ENCODE measurements at places on chromosomes 6 and 20.

GRCh38 chr6:159609652-159610178 lies 83.3 kb downstream of the SOD2 start:
- DNase-seq, result no peak

- DNase-seq, result no peak
These were observed 2.4 kb downstream of the DSP start for GRCh38 chr6:7543789-7544424.

GRCh38 chr6:26367114-26367513 lies 2.1 kb downstream of the BTN3A2 start:
- DNase-seq, result peak; percentile 19

DNA sequence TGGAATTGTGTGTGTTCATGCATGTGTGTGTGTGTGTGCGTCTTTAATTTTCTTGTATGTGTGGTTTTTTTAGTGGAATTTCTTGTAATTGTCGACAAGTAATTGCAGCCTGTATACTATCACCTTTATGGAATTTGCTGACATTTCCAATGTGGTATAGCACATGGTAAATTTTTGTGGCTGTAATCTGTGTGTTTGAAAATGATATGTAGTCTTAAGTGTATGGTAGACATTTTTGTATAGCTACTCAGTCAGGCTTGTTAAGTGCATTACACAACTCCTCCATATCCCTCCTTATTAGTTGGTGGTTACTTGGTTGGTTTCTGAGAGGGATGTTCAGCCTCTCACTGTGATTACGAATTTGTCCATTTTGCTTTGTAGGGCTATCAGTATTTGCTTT lies 384.5 kb upstream of the HSF2 start:
- no peak for DNase-seq

- no peak for DNase-seq
These were observed 51.1 kb downstream of the ADTRP start for GRCh38 chr6:11727346-11727997.

- no peak for DNase-seq
These were observed 110.2 kb upstream of the RPS6KA2 start for GRCh38 chr6:166737261-166737660.

- DNase-seq, result no peak
These were observed 13.0 kb upstream of the ABHD16B start for GRCh38 chr20:63848003-63848911.

DNA sequence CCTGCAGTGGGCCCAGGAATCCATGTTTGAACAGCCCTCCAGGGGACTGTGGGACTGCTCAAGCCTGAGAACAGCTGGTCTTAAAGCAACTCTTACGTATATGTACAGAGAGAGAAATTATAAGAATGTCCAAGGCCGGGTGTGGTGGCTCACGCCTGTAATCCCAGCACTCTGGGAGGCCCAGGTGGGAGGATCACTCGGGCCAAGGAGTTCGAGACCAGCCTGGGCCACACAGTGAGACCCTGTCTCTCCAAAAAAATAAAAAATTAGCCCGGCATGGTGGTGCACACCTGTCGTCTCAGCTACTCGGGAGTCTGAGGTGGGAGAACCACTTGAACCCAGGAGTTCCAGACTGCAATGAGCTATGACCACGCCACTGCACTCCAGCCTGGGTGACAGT lies 134.0 kb downstream of the DTNBP1 start:
- DNase-seq, result no peak

DNA sequence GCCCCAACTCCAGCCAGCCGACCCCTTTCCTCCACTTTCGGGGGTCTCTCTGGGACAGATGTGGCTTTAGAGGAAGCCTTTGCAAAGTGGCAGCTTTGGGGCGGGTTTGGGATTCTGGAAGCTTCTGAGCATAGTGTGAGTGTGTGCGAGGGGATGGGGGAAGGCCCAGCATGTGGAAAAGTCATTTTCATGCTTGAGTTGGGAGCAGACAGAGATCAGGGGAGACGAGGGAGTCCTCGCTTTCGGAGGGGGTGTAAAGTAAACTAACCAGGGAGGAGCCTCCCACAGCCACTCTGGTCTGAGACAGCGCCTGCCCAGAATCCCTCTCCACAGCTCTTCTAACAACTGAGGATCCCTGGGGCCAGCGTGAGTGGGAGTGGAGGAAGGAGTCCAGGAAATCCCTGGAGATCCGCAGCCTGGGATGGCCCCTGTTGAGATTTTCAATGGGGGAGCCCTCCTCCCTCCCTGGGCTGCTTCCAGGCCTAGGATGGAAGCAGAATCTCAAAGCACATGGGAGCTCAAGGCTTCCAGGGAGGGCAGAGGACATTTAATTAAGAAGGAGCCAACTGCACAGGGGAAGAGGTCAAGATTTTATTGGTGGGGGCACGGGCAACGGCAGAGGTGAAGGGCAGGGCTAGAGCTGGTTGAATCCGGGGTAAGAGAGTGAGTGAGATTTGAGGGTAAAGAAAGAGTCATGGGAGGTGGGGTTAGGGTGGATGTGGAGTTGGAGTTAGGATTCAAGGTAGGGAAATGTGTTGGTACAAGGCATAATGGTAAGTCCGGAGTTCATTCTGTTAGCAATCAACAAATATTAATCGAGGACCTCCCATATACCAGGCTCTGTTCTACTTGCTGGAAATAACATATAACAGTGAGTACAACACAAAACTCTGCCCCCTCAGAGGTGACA lies 102.3 kb upstream of the FOXP4 start:
- no peak for DNase-seq

DNA sequence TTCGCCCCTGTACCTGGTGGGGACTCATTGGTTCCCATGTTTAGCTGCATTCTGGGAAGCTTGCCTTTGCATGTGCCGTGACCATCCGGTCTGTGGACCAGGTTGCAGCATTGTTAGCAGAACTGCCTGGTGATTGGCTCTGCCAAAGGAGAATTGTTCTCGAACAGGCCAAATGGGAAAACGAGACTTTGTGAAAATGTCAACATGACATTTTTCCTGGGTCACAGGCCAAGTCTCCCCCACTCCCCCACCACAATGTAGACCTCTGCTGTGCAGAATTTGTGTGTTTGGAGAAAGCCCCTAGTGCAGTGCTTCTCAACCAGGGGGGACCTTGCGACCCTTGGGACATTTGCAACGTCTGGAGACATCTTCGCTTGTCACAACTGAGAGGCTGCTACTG lies 23.2 kb downstream of the CDH22 start:
- DNase-seq, result no peak

DNA sequence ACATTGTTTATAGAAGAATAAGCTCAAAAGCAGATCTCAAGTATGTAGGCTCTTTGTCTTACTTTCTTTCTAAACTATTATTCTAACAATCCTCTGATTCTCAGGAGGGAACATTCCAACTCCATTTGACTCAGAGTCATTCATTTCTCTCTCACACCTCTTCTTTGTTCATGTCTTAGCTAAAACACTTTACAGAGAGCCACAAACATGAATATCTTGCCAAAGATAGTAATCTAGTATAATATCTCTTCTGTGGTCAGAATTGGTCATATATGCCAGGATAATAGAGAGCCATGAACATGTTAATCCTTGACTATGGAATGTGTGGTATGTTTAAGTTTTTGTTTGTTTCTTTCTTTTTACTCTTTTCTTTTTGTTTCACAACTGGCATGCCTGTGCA lies 456.0 kb upstream of the PTCHD4 start:
- DNase-seq, result no peak

GRCh38 chr6:118298476-118299427 lies 249.3 kb upstream of the PLN start:
- DNase-seq, result no peak

DNA sequence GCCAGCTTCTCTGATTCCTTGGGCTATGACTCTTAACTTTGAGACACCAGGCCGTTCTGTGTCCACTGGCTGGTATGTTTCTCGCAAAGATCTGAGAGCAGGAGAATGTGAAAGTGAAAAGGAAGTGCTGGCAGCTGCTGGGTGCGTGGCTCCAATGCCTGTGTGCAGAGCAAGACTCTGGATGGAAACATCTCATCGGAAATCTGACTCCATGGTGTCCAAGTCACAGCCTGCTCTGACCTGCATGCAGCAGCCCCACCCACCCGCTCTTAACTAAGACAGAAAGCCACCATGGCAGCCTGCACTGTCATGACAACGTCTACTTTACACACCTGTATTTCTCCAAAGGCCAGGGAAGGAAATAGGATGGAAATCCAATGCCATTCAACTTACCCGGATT lies 66.3 kb upstream of the MPC1 start:
- no peak for DNase-seq

DNA sequence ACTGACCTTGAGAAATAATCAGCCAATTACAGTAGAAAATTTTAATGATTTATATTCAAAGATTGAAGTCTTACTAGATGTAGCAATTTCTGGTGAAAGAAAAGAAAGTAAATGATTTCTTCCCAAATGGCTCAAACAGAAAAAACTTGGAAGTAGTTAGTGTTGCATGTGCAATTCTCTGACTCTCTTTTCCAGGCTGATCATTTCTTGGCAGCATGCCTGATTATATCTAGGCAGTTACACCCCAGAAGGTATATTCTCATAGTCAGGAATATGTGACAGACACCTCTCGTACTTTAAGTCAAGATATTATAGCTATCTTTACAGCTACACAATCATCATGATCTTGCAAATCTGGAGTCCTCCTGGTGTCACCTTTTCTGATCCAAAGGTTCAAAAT lies 122.9 kb downstream of the PDE7B start:
- no peak for DNase-seq

- DNase-seq, result no peak
These were observed 156.5 kb downstream of the TTLL2 start for GRCh38 chr6:167481307-167481926.

GRCh38 chr6:154430481-154430919 lies 73.9 kb upstream of the IPCEF1 start:
- DNase-seq, result no peak

- DNase-seq, result no peak
These were observed 15.8 kb upstream of the CEP162 start for GRCh38 chr6:84243240-84243639.

DNA sequence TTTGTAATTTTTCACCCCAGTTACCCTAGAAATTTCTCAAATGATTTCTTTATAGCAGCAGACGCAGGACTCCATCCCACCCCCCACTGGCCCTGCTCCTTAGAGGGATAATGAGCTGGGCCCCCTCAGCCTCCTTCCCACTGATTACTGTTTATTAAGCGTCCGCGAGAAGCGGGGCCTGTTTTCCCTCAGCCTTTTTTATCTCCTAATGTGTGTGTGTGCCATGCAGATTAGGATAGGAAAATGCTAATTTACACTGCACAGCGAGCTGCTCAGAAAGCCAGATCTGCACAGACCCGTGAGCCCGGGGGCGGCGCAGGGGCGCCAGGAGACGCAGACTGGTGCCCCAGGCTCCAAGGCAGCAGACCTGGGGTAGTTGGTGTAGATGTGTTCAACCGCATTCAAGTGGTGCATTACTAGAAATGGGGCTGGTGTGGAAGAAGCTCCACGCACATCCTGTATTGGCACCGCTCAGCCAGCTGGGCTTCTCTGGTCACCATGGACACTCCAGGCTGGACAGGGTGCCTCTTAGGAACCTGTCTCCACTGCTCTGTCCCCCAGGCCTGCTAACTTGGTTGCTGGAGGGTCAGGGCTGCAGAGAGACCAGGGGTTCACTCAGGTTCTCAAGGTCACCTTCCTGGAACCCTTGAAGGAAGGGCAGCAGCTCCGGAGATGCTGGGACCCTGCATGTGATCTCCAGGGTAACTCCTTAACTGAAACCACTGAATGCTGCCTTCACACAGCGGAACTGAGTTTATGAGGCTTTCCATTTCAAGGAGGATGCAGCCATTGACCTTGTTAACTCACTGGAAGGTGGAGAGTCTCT lies 256.3 kb downstream of the ERMARD start:
- DNase-seq, result no peak

DNA sequence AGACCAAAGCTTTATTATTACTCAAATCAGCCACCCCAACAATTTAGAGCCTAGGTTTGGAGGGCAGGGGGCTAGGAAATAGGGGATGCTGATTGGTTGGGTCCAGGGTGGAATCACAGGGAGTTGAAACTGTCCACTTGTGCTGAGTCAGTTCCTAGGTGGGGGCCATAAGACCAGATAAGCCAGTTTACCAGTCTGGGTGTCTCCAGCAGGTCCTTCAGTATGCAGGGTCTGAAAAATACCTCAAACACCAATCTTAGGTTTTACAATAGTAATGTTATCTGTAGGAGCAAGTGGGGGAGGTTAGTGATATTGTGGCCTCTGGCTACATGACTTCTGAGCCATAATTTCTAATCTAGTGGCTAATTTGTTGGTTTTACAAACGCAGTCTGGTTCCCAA lies 63.2 kb downstream of the UBR2 start:
- no peak for DNase-seq

- DNase-seq, result no peak
These were observed 95.4 kb upstream of the MRPS10 start for GRCh38 chr6:42313038-42313437.

GRCh38 chr20:35303735-35304491 lies 11.7 kb upstream of the FAM83C start:
- peak; percentile 72 for DNase-seq

DNA sequence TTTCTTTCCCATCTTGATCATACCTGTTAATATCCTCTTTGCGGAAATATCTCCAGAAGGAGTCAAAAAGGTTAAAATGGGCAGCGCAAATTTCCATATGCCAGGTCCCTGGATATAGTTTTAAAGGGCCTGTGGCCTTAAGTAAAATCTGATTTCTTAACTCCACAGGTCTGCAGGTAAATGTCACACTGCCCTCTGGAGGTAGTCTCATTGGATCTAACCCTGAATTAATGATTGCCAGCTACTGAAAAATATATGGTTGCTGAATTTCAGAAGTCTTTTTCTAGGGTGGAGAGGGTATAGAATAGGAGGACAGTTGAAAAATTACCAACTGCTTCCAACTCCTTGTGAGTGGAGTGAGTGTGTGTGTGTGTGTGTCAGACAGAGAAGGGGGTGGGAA lies 8.5 kb downstream of the MOXD1 start:
- no peak for DNase-seq

DNA sequence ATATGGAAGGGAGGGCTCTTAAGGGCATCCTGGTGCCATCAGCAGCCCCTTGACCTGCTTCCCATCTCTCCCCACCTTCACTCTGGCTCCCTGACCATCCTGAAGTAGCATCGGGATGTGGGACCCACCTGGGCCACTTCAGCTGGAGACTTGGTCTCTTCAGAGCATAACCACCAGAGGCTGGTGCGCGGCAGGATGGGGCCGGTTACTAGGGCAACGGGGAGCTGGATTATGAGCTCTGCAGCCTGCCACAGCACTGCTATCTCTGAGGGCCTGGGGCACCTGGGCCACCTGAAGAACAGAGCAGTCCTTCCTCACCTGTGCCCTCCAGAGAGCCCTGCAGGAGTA lies 79.7 kb downstream of the SYNJ2 start:
- DNase-seq, result no peak

GRCh38 chr6:41352907-41353306 lies 17.5 kb downstream of the NCR2 start:
- no peak for DNase-seq

DNA sequence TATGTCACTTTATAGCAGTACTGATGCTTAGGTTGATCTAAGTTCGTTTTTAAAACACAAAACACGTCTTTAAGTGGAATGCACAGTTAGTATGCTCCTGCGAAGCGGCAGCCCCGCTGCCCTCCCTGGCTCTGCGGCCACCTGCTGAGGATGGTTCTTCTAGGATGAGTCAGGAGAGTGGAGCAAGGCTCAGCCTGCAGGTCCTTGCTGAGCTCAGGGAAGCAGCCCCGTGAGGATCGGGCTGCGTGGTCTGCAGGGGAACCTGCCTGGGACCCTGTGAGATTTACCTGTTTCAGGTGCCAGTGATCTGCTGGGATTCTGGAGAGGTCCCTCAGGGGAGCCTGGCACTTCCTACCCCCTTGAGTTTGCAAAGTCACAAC lies 57.5 kb downstream of the SYNJ2 start:
- DNase-seq, result no peak

Data from immature natural killer cell (primary cell).